ENCODE measurements at places on chromosomes 6 and 20.

DNA sequence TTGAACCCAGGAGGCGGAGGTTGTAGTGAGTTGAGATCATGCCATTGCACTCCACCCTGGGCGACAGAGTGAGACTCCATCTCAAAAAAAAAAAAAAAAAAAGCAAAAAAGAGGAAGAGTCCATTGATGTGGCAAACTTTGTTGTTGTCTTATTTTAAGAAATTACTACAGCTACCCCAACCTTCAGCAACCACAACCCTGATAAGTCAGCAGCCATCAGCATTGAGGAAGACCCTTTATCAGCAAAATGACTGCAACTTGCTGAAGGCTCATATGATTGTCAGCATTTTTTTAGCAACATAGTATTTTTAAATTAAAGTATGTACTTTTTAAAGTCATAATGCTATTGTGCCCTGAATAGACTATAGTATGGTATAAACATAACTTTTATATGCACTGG, 48.8 kb downstream of the ZFP64 start:
- no peak for DNase-seq

DNA sequence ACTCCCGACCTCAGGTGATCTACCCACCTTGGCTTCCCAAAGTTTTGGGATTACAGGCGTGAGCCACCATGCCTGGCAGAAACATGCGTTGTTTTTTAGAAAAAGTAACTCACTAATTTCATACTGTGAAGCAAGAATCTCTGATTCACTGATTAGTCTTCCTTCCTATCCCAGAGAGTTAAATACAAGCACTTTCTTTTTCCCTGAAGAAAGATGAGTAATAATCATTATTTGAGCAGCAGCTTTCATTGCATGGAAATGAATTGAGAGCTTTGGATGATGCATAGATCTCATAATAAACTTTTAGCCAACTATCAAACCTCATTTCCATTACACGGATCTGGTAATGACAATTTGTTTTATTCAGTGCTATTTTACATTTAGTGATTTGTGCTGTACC, 892.5 kb upstream of the EYS start:
- DNase-seq = no peak

GRCh38 chr6:126388104-126388598, 48.2 kb downstream of the CENPW start:
- DNase-seq = no peak

DNA sequence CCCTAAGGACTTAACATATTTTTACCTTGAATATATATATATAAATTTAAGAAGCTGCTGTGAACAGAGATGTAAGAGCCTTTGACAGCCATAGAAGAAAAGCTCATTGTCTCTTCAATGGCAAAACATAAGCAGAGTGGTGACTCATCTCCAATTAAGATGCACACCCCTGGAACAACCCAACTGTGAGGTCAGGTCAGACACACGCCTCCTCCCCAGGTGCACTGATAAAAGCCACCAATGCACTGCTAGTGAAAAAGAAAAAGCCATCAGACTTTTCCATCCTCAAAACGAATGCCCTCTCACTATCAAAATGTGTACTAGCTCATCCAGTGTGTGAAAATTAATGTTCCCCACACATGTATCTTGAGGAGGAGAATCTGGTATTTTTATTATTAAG, 100.1 kb downstream of the SMLR1 start:
- DNase-seq = no peak

DNA sequence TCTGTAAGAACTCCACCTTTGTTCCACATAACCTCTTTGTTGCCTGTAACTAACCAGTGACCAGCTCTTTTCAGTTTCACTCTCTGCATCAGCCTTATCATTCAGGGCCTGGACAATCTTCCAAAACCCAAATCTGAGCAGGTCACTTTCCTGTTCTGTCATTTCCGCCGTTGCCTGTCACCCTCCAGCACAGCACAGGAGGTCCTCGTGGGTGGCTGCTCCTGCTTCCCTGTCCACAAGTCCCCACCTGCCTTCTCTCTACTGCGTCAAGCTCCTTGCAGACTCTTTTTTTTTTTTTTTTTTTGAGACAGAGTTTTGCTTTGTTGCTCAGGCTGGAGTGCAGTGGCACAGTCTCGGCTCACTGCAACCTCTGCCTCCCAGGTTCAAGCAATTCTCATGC, 73.9 kb downstream of the MTHFD1L start:
- DNase-seq = no peak

GRCh38 chr6:41177287-41177686, 14.4 kb upstream of the TREM2 start:
- no peak for DNase-seq

- no peak for DNase-seq
Observed at GRCh38 chr6:63261820-63262219, 50.6 kb downstream of the FKBP1C start.

- DNase-seq = no peak
Observed at GRCh38 chr20:21982559-21982958, 277.1 kb downstream of the PAX1 start.

DNA sequence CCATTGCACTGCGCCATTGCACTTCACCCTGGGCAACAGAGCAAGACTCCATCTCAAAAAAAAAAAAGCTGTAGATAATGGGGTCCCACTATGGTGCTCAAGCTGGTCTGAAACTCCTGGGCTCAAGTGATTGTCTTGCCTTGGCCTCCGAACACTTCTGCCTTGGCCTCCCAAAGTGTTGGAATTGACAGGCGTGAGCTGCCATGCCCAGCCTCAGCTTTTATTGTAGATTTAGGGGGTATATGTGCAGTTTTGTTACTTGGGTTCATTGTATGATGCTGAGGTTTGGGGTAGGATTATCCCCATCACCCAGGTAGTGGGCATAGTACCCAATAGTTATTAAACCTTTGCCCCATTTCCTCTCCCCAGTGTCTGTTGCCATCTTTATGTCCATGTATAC, 11.4 kb downstream of the HSPA1B start:
- no peak for DNase-seq

- DNase-seq = no peak
Observed at GRCh38 chr6:131951576-131952230, 531 bp upstream of the CCN2 start.

GRCh38 chr6:3733321-3733925, 18.1 kb downstream of the PXDC1 start:
- no peak for DNase-seq

DNA sequence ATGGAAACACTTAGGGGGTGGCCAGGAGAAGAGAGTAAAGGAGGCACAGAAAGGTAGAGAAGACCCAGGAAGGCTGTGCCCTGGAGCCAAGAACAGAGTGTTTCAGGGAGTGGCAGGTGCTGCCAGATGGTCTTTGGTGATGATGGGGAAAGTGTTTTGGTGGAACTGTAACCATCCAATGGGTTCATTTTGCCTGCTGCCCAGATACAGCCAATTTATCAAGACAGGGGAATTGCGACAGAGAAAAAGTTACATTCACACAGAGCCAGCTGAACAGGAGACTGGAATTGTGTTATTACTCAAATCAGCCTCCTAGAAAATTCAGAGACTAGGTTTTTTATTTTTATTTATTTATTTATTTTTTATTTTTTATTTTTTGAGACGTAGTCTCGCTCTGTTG, 5.2 kb downstream of the ZNF341 start:
- DNase-seq = no peak

GRCh38 chr20:46695892-46696291, 6.6 kb upstream of the TP53RK start:
- no peak for DNase-seq

DNA sequence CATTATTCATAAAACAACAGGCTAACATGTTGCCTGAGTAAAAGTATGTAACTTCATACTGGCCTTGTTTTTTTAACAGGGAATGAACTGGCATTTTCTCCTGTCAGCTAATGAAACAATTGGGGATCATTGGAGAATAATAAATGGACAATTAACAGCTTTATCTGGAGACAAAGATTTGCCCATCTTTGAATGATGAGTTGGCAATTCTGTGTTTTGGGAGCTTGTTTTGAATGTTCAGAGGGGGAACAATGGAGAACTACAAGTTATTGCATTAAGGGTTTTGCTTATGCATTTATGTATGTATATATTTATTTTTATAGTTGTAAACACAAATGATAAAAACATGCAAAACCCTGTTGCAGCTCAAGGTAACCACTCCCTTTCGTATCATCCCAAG, 150.3 kb downstream of the CBLN4 start:
- DNase-seq = no peak

DNA sequence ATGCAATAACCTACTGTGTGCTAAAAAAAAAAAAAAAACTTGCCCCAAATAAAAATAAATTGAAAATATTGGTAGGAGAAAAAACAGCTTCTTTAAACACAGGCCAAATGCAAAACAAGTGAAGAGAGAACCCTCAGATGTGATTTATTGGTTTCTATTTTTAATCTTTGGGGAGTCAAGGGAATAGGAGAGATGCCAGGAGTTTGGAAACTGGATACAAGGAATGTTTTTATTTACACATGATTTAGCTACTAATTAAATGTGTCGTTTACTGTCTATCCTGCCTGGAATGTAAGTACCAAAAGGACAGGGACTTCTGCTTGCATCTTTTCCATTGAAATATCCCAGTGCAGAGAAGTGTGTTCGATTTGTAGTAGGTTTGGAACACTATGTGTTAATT, 810.7 kb downstream of the MAFB start:
- DNase-seq = no peak

- DNase-seq = no peak
Observed at GRCh38 chr20:25230166-25230831, 17.6 kb upstream of the PYGB start.

DNA sequence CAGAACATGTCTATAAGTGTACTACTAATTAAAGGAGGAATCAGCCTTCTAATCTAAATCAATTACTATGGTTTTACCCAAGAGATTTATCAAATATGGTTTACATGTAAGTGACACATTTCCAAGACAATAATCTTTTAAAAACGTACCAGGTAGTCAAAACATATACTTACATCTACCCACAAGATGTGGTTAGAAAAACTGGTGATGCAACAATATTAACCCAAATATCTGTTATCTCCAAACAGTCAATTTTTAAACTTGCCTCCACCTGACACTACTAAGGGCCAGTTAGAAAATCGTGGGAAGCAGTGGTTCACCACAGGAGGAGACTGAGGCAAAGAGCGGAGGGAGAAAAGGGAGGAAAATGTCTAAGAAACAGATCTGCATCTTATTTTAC, 28.0 kb downstream of the NOL7 start:
- no peak for DNase-seq

DNA sequence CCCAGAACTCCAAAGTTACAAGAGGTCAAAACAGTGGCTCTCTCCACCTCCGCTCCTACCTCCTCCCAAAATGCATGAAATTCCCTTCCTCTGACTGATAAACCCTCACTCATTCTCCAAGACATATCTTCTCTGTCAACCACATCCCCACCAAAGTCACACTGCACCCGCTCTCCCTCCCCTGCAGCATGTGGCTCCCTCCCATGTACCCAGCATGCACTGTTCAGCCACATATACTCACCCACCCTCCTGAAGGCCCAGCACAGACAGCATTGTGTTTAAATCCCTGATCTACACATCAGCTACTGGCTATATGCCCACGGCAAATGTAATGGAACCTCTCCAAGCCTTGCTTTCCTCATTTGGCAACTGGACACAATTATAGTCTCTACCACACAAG, 5.5 kb upstream of the POU5F1 start:
- DNase-seq = no peak

DNA sequence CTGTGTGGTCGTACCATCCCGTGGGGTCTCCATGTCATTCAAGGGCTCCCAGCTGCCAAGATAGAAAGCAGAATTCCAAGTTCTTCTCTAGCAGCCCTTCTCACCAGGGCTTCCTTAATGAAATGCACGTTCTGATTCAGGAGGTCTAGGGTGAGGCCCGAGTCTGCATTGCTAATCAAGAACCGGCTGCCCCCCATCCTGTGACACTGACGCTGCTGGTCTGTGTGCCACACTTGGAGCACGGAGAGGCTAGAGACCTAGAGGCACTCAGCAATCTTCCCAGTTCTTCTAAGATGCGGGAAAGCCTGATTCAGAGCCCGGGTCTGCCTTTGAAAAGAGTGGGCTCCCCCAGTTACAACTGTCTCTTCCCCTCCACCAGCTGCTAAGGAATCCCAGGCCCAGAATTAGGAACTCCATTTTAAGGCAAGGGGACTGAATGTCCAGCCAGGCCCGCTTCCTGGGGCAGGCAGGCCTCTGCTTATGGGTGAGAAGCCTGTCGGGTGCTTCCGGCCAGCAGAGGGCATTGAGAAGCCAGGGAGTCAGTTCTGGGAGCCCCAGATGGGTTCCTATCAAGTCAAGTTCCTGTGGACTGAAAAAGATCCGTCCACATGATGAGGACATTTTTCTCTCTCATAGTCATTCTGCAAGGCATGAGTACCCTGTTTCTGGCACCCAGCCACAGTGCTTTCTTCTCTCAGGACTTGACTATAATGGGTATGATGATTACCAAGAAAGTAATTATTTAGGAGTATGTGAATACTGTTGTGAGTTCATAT, 69.8 kb upstream of the RIN2 start:
- DNase-seq = peak; percentile 57

GRCh38 chr6:17589406-17590096, 10.6 kb upstream of the FAM8A1 start:
- no peak for DNase-seq

DNA sequence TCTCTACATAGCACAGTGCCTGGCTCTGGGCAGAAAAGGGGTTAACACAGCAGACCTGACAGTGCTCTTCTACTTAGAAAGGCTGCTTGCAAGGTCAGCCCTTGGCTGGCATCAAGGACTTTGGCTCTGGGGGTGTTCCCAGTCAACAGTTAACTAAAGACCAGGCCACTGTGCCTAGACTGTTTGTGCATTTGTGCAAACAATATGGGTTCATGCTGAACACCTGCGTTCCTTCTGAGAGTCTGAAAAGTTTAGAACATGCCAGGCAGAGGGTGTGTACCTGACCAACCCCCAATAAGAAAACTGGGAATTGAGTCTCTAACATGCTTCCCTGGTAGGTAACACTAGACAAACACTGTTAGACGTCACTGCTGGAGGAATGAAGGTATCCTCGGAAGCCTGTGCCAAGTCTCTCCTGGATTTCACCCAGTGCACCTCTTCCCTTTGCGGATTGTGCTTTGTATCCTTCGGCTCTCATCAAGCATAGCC, 110.7 kb downstream of the PDE10A start:
- DNase-seq = no peak

DNA sequence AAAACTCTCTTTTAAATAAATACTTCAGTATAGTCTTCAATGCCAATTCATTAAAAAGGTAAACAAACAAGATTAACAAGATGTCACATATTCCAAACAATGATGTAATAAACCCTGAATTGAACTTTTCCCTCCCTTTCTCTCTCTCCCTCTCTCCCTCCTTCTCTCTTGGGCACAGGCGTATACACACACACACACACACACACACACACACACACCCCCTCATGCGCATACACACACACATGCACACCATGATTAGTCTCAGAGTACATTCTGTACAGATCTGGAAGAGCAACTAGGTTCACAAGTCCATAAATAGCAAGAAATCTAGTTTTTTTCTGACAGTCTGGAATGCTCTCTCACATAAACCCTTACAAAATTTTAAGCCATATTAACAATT, 128.3 kb downstream of the DST start:
- no peak for DNase-seq

- DNase-seq = no peak
Observed at GRCh38 chr6:18562726-18563125, 175.6 kb downstream of the RNF144B start.

- no peak for DNase-seq
Observed at GRCh38 chr6:14542670-14543366, 425.2 kb downstream of the CD83 start.

- no peak for DNase-seq
Observed at GRCh38 chr6:141484711-141485110, 648.0 kb upstream of the GJE1 start.

- DNase-seq = peak; percentile 79
Observed at GRCh38 chr20:50588034-50588736, 78.0 kb downstream of the PTPN1 start.

All from ecto neural progenitor cell (in vitro differentiated cells).